ENCODE measurements at places on chromosomes 2 and 18. TPM values are rescaled to one million over a fixed set of nuclear protein-coding genes. Genes with fewer than 3 reads are reported as not detected.

DNA sequence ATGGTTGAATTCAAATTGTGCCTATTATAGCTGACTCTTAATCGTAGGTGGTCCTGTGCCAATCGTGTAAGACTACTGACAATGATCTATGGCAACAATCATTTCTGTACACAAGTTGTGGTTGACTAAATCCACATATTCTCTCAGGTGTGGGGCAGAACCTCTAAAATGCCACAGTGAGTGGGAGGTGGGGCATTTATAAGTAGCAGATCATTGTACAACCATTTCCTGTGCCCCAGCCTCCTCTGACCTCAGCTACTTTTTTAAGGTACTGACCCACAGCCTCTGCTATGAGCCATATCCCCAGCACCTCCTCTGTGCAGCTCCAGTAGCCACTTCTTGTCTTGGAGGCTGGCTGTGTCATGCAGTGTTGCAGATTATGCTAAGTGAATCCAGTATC lies 48.6 kb upstream of the RAPH1 start:
- peak; percentile 26 for DNase-seq

GRCh38 chr2:43317680-43318079 lies 91.3 kb upstream of the ZFP36L2 start:
- DNase-seq, result no peak

GRCh38 chr2:43220760-43221123 lies 5.7 kb downstream of the ZFP36L2 start:
- DNase-seq, result no peak

DNER gene
- not detected for total RNA-seq

DNA sequence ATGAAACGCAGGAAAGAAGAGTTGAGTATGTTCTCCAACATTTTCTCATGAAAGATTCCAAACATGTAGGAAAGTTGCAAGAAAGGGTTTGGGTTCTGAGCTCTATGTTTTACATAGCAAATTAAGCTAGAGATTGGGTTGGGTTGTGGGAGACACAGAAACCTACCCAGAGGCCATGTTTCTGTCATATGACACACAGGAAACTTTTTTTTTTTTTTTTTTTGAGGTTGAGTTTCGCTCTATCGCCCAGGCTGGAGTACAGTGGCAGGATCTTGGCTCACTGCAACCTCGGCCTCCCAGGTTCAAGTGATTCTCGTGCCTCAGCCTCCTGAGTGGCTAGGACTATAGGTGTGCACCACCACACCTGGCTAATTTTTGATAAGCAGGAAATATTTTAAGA lies 57.6 kb downstream of the DOCK10 start:
- DNase-seq, result peak; percentile 43

DNA sequence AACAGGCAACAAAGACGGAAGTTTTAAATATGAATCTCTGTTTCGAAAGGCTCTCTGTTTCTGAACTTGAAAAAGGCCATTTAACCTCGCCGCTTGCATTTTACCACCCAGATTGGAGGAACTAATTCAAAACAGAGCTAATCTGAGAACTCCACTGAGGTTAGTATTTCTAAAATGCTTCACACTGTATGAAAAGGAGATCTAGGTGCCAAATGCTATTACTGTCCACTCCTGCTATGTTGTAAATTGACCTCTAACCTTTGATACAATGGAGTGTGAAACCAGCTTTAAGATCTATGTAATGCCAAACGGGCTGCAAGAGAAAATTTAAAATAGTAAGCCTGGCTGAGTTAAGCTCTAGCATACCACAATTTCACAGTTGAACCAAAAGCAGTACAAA lies 364.5 kb downstream of the IRS1 start:
- DNase-seq, result no peak

- no peak for DNase-seq
These were observed 484.7 kb upstream of the NRXN1 start for GRCh38 chr2:51516667-51517066.

LOXL3 gene
- 0.41 TPM for total RNA-seq
